GM13977 (cell line): ENCODE measurements at places on chromosomes 13 and 19.

- DNase-seq, result no peak
These were observed 761.5 kb downstream of the EFNB2 start for GRCh38 chr13:105773863-105774538.

GRCh38 chr19:4866595-4867424 lies 657 bp downstream of the PLIN3 start:
- DNase-seq, result peak; percentile 61

- DNase-seq, result no peak
These were observed 65.7 kb downstream of the ZNF536 start for GRCh38 chr19:30437869-30438268.

DNA sequence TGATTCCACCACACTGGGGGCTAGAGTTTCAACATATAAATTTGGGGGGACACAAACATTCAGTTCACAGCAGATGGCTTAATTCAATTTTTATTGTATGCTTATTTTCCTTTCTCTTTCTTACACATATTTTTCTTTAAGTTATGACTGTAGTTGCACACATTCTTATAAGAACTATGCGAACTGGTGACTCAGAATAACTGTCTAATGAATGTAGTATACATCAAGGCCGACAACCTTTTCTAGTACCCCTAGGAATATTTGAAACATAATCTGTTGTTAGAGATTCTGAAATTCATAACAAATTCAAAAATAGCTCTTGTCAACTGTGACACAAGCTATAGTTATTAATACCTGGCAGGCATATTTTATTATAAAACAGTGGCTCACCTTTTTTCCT lies 695.6 kb downstream of the PCDH9 start:
- DNase-seq, result no peak

- peak; percentile 9 for DNase-seq
These were observed 6.3 kb downstream of the IFI30 start for GRCh38 chr19:18179957-18180356.

GRCh38 chr13:30329009-30329585 lies 21.7 kb upstream of the KATNAL1 start:
- no peak for DNase-seq

GRCh38 chr13:22024381-22024994 lies 353.6 kb downstream of the FGF9 start:
- DNase-seq, result no peak

GRCh38 chr13:23794267-23795161 lies 94.7 kb downstream of the MIPEP start:
- DNase-seq, result peak; percentile 47

- DNase-seq, result no peak
These were observed 241.3 kb downstream of the SLITRK6 start for GRCh38 chr13:85557691-85558467.

GRCh38 chr19:17733127-17733526 lies 13.8 kb downstream of the MAP1S start:
- no peak for DNase-seq

DNA sequence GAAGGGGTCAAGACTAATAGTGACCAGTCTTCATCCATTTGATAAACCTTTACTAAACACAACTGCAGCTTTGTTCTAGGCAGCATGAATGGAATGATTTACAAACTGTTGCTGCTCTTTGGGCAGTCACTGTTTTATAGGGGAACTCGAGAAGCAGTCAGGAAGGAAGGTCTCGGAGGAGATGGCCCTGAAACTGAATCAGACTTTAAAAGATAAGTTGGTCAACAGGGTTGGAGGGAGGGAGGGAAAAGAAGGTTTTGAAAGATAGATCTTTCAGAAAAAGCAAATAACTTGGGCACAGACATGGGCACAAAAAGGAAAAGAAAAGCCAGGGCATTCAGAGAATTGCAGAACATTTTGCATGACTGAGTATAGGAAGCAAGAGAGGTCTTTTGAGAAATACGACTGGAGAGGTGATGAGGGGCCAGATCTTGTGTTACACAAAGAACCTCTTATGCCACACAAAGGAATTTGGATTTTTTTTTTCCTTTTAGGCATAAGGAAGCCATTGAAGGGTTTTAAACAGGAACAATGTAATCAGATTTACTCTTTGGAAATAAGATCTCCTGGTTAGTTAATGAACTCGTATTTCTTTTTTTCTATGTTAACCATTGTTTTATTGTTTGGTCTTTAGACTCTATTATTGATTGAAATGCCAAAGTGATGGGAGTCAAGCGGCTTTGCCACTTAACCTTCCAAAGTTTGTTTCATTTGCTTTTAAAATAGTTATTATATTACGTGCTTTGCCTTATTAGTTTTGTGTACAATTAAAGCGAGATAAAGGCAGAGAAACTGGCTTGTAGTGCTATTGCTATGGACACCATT lies 37.5 kb upstream of the SACS start:
- no peak for DNase-seq

DNA sequence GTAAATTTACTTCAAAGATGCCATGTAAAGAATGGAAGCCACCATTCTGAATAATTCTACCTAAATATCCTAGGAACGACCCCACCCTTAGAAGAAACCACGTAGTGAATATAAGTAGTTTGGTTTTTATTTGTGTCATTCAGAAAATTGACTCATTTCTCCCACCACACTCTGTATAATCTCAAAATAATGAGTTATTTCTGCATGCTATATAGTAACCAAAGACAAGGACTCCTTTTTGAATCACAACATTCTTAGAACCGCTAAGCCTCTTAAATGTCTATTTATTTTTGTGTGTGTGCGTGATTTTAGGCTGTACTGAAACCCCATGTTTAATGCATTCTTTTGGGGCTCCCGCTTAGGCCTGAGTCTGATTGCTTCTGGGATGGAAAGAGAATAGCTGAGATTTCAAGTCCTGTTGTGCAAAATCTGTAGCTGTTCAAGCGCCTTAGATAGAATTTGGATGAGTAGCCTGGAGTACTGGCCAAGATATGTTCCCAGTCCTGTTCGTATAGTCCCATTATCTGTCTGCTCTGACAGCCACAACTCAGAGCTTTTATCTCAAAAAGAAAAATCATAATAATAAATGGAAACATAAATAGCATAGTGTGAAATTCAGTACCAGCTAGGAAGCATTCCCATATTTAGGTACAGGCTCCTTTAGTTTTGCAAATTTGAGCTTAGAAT lies 532.4 kb upstream of the NBEA start:
- no peak for DNase-seq

- DNase-seq, result no peak
These were observed 6.4 kb downstream of the YIPF2 start for GRCh38 chr19:10921910-10922637.

DNA sequence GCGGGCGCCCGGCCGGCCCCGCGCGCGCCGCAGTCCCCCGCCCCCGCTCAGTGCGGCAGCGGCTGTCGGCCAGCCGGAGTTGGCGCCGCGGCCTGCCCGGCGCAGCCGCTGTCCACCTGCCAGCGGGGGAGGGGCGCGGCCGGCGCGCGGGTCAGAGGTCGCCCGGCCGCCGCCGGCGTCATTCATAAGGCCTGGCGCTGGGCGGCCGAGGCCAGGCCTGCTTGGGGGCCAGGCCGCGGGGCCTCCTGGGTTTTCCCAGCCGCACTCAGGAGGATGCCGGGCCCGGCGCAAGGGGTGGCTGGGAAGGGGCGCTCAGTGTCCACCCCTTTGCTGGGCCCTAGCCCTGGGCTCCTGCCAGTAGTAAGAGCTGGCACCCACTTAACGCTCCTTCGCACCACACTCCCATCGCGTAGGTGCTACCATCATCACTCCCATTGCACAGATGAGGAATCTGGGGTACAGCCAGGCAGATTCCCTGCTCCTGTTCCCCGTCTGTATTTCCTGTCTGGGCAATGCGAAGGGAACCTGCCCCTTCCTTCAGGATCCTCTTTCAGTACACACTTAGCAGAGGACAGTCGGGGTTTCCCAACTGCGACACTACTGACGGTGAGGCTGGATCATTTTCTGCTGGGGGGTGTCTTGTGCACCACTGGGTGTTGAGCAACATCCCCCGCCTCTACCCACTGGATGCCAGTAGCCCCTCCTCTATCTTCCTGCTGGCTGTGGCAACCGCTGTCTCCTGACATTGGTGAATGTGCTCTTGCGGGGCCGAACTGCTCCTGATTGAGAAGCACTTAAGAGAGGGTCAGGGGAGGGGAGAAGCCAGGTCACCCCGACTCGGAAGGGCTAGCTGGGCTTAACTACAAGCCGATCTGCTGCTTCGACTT lies 846 bp upstream of the PRKACA start:
- DNase-seq, result no peak
